ENCODE measurements at places on chromosomes 1 and 21. TPM values are rescaled to one million over a fixed set of nuclear protein-coding genes. Genes with fewer than 3 reads are reported as not detected.

DNA sequence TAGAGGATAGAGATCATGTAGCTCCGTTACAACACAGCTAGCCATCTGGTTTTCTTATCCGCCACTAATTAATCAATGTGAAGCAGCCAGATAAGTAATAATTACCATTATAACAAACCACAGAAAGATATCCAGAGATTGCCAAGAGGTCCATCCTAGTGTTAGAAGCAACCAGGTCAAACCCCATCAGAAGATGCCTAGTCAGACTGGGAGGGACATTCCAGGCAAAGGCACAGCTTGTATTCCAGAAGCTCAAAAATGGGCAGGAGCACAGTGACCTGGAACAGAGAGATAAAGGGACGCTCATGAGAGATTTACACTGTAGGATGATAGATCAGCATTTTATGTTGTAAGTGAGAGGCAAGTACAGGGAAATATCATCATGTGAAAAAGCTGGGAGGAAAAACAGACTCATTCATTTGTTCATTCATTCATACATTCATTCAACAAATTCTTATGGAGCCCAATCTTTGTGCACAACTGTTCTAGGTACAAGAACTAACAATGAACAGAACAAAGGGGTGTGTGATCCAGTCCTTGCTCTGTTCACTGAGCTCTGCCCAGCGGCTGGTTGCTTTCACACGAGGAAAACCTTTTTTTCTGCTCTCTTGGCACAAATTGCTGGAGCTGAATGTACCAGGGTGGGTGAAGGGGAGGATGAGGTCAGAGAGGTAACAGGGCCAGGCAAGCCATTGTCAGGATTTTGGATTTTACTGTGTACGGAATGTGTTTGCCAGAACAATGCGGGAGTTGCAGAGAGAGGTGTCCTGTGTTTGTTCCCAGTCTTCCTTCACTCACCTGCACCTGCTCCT, 240.8 kb upstream of the FGGY start:
- DNase-seq, result no peak

DNA sequence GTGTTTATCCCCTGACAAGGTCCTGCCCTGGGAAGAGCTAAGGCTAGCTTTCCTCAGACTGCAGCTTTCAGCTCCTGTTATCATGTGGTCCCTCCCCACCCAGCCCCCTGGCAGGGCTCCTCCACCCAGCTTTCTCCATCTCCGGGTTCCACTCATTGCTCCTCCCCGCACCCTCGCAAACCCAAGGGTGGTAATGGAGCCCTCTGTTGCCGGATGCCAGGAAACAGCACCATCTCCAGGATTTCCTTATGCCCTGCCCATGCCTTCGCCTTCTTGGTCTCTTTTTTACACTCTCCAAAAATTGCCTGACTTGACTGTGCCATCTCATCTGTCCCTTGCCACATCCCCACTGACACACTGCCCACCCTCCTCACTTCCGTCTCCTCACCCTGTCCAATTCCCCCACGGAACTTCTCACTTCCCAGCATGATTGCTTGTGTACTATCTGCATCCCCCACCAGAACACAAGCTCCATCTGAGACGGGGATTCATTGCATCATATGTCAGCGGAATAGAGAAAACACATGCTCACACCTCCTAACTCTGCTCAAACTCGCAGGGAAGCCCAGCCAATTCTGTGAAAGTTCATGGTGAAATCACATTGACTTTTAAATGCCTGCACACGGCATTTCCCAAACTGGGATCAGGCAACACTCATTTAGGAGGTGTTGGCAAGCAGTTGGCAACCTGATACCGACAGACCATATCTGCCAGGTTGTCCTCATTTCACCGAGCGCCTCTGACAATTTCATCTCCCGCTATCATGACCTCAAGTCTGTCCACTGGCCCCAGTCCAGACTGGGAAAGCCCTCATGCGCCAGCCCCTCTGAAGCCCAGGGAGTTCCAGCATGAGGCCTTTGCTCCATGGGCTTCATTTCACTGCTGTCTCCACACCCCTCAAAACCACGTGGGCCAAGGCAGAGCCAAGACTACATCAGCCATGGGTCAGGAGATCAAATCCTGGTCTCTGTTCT, 201.1 kb downstream of the MATN1 start:
- DNase-seq, result no peak

- no peak for DNase-seq
Measured at GRCh38 chr1:58919959-58920321, 136.1 kb upstream of the JUN start.

GRCh38 chr1:22636927-22637326, 499 bp downstream of the C1QA start:
- no peak for DNase-seq

- DNase-seq, result no peak
Measured at GRCh38 chr21:16578912-16579311, 849.1 kb downstream of the USP25 start.

DNA sequence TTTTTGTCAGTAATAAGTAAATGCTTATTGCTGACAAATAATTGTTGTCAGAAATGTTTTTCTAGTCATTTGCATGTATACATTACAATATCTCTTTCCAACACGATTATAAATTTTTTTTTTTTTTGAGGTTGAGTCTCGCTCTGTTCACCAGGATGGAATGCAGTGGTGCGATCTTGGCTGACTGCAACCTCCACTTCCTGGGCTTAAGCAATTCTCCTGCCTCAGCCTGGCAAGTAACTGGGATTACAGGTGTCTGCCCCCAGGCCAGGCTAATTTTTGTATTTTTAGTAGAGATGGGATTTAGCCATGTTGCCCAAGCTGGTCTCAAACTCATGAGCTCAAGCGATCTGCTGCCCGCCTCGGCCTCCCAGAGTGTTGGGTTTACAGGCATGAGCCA, 72.0 kb upstream of the ATF3 start:
- DNase-seq, result no peak

Gene C1orf185
- not detected for total RNA-seq

Gene CRYBG2
- 0.98 TPM for total RNA-seq

GRCh38 chr21:43767984-43768867, 7.9 kb downstream of the CSTB start:
- DNase-seq, result no peak

DNA sequence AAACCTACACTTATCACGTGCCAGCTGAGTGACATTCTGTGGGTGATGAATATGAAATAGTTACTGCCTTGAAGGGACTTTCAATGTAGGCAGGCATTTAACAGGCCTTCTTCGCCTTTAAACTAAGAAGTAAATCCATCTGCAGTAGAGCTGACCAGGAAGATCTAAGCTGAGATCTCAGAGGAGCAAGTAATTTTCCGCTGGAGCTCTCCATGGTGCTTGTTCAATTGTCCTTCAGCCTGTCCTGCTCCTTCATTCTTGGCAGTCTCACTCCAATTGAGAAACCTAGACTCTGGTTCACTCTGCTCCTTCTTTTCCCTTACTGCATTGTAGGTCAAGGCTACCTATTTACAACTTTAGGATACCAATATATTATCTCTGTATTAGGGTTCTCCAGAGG, 183.5 kb downstream of the HMCN1 start:
- DNase-seq, result no peak

- DNase-seq, result no peak
Measured at GRCh38 chr1:220498188-220498587, 29.7 kb upstream of the MARK1 start.

Gene ABCA4
- total RNA-seq, result not detected

Gene LMX1A
- total RNA-seq, result not detected

Gene DDX20
- total RNA-seq, result 20.0 TPM

Gene C4BPA
- total RNA-seq, result not detected

DNA sequence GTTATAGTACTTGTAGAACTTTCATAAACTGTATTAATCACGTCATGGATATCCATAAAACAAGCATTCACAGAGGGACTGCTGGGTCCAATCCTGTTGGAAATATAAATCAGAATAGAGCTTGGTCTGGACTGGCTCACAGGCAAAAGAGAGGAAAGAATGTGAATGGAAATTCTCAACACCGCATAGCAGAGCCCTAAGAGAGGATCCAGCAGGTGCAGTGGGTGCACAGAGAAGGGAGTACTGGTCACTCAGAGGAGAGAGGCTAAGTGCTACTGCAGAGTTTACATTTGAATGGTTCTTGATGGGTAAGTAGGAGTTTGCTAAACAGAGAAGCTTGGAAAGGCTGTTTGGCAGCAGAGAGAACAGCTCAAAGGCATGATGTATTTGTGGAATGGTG, 231.7 kb downstream of the PAPPA2 start:
- DNase-seq, result no peak

Gene OR2L2
- total RNA-seq, result 0.05 TPM

GRCh38 chr21:41142051-41142795, 25.7 kb upstream of the BACE2 start:
- no peak for DNase-seq

Gene IL19
- not detected for total RNA-seq

Gene SLC22A15
- 0.52 TPM for total RNA-seq

GRCh38 chr1:48916130-48917069, 139.7 kb upstream of the BEND5 start:
- no peak for DNase-seq

DNA sequence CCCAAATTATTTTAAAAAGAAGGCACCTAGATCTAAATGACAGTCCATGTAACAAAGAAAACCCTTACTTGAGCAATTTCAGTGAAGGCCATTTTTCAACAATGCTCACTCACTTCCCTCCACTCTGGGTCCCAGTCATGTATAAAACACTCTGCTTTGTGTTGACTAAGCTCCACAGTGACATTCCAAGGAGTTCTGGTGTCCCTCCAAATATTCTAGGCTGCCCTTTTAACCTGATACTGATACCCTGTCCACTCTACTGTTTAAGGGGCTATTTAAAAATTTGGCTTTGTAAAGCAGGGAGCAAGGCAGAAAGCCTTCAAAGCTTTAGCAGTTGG, 73.6 kb downstream of the GNG12 start:
- DNase-seq, result no peak

GRCh38 chr1:197422993-197423392, 154.9 kb downstream of the CRB1 start:
- DNase-seq, result no peak

GRCh38 chr1:91883470-91883869, 2.5 kb downstream of the TGFBR3 start:
- no peak for DNase-seq

DNA sequence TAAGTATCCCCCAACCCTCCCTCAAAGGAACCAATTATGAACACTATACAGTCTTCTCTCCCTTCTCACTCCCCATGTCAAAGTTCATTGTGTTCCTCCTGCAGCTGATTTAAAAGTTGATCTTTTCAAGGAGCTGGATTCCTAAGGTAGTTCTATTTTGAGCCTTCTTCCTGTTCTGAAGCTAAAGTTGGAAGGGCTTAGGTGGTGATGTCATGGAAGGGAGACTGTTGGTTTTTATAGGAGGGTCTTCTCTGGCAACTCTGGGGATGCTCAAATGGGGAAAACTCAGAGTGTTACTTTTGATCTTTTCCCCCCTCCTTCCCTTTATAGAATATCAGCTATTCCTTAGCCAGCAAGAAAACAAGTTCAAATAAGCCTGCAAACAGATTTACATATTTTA, 83.0 kb upstream of the AK4 start:
- DNase-seq, result no peak

Gene SPATA45
- not detected for total RNA-seq

GRCh38 chr21:43727519-43728153, 8.7 kb downstream of the PDXK start:
- DNase-seq, result no peak

DNA sequence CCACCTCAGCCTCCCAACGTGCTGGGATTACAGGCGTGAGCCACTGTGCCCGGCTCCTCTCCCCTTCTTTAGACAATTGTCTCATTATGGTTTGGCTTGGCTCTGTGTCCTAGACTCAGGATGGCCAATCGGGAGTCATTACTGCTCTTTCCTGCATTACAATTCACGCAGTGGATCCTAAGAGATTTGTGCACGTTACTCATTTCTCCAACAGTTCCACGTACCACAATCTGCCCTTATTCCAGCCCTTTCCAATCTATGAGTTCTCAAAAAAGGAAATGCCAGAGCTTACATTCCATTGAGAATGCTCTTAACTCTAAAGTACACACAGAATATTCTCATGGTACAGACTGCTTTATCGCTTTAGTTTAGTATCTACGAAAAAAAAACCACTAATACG, 357.0 kb downstream of the GPATCH2 start:
- DNase-seq, result no peak

GRCh38 chr1:4032571-4032970, 132.5 kb upstream of the C1orf174 start:
- DNase-seq, result no peak

DNA sequence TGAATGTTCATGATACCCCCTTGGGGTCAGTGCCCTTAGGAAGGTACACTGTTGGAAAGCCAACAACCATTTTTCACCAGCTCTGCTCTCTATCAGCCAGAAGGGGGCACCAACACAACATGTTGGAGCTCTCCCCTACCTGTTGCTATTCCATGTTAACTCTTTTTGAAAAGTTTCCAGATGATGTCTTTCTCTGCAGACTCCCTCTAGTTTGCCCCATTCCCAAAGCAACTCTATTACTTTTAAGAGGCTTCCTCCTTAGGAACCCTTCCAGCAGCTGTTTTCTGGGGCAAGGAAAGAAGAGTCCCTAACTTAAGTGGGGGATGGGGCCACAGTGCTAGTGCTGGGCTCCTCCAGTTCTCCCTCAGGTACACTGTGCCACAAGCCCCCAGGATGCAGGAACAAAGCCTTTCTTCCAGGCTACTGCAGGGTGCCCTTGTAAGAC, 22.9 kb upstream of the NDC1 start:
- DNase-seq, result peak; percentile 20

GRCh38 chr1:150695561-150695960, 1.4 kb downstream of the GOLPH3L start:
- no peak for DNase-seq

DNA sequence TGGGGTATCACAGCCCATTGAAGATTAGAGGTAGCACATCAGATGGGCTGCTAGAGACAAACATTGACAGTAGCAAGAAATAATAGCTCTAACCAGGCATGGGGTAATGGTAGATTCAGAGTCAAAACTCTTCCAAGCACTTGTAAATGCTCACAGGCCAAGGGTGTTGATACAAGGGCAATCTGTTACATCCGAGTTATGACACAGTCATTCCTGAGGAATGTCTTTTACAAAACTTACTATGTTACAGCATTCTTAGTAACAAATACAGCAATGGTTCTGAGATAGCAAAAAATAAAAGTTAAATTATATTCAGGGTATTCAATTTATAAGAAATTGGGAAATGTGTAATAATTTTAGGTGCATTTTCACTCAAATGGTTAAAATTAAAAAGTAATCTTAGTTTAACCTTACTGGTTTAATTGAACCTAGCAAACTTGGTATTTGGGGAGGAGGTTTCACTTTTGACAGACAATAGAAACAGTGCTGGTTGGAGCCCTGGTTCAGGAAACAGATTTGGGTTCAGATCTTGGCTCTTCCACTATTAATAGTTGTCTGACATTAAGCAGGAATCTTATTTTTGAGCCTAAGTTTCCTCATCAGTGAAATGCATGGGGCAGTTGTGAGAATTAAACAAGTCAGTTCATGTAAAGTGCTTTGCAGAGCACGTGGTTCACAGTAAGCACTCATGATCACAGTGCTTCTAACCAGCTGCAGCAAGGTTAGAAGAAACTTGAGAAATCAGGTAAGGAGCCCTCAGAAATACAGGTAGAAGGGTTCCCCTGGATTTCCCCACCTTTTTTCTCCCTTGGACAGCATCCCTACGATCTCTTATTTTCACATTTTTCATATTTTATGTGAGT, 4.4 kb downstream of the ST3GAL3 start:
- no peak for DNase-seq

GRCh38 chr1:116372191-116372590, 853 bp upstream of the ATP1A1 start:
- DNase-seq, result no peak

- no peak for DNase-seq
Measured at GRCh38 chr1:229101011-229101871, 169.7 kb upstream of the RAB4A start.

All from activated T-helper 2 cell treated with anti-CD3 and anti-CD28 coated beads, Interferon-gamma antibody, Interleukin-2, Interleukin-4, amounts not matched to agents 10 μg/mL and 5 μg/mL and 100 μg/mL, durations not matched to agents 14 hours and 24 hours and 36 hours (primary cell).